Activated CD8-positive, alpha-beta memory T cell treated with anti-CD3 and anti-CD28 coated beads for 4 hours (primary cell): ENCODE measurements at places on chromosomes 11 and 22.

GRCh38 chr11:17386331-17387084 is 2.0 kb downstream of the KCNJ11 start:
- DNase-seq = no peak

- DNase-seq = no peak
Observed at GRCh38 chr11:122633219-122633829, 22.2 kb upstream of the UBASH3B start.

GRCh38 chr22:18075720-18076497 is 1.9 kb upstream of the PEX26 start:
- DNase-seq = no peak

DNA sequence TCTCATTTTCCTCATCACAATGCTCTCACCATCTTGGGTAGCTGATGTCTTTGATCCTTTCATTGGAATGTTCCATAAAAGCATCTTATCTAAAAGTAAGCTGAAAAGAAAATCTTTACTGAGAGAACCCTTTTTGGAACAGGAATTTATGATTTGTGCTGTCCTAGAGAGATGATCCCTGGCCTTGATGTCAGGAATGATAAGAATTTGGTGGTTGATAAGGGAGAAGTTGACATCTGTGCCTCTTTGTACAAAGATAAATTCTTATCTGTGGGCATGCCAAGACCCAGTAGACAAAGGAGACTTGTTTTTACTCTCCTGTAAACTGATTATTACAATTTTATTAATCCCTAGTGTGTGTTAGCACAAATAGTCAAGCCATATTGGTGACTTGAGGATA is 36.9 kb downstream of the NAALAD2 start:
- no peak for DNase-seq

GRCh38 chr11:61042537-61042936 is 59.8 kb upstream of the CD5 start:
- DNase-seq = no peak

- peak; percentile 40 for DNase-seq
Observed at GRCh38 chr22:31969789-31970489, 25.6 kb downstream of the YWHAH start.

- no peak for DNase-seq
Observed at GRCh38 chr11:46338636-46338987, 8.7 kb upstream of the DGKZ start.

- DNase-seq = no peak
Observed at GRCh38 chr11:70566768-70567530, 168.6 kb downstream of the CTTN start.

DNA sequence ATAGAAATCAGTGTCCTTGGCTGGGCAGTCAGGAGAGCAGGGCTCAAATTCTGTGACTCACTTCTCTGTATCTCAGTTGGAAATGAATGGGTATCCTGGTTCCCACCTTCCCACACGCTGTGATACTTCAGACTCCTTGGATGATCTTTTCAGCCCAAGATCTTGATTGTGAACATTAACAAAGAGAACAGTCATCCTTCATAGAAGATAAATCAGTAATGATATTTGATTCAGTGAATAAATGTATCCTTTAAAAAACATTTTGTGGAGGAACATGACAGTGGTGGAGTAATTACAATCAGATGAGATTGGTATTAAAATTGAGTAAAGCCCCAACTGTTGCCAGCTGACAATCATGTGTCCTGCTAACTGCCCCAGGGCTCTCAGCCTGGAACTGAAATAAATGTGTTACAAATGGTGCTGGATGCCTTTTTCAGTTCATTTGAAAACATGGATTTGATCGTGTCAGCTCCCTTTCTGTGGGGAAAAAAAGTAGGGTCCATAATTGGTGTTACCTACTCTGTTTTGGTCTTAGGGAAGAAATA is 72.9 kb upstream of the OR5AN1 start:
- DNase-seq = no peak

GRCh38 chr22:45227645-45228400 is 12.9 kb downstream of the KIAA0930 start:
- DNase-seq = no peak

GRCh38 chr11:59501931-59502330 is 1.4 kb upstream of the OR4D11 start:
- DNase-seq = no peak

GRCh38 chr11:12076840-12077534 is 33.4 kb upstream of the MICAL2 start:
- DNase-seq = no peak

DNA sequence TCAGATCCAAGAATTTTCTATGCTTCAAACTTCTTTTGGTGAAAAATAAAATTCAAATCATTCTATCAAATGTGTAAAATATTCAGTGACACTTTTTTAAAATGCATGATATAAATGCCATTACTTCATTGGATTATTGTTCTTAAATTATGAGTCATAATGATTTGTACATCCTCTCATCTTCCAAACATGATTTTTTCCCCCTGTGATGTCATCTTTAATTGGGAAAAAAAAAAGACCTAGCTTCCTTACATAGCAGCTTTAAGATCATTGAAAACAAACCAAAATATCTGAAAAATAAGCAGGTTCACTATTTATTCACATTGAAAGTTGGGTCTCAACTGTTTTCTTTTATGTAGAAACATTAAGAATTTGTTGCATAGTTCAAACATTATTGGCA is 1549.4 kb downstream of the LRRC4C start:
- no peak for DNase-seq

DNA sequence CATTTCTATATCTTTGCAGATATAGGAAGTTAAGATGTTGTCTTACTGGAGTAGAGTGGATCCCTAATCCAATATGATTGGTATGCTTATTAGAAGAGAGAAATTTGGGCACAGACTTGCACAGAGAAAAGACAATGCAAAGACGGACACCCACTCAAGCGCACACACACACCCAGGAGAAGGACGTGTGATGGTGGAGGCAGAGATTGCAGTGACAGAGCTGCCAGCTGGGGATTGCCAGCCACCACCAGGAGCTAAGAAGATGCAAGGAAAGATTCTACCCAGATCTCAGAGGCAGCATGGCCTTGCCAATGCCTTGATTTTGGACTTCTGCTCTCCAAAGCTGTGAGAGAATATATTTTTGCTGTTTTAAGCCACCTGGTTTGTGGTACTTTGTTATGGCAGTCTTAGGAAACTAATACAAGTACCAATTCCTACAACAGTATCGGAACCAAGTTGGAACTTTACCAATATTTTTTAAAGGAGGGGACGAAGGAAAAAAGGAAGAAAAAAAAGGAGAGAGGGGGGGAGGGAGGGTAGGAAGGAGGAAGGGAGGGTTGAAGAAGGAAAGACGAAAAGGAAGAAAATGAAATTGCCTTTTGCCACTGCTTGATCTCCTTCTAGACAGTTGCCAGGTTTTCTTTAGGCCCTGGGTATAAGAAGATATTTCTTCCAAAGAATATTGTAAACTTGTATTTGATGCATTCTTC is 334.0 kb downstream of the BUD13 start:
- no peak for DNase-seq

DNA sequence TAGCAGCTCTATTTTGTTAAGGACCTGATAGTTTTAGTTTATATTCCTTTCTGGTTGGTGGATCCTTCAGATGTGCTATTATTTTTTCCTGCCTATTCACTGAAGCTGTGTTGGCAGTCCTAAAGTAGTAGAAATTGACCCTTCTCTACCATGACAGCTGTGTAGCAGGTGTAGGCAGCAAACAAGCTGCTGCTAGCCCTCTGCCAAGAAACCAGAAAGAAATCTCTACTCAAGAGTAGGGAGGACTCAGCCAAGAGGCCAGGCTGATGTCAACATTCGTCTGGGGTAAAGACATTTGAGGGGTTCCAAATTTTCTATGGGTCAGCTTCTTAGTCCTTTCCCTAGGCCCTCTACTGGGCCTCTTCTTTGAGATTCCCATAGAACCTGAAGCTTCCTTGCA is 51.2 kb downstream of the CSTF3 start:
- no peak for DNase-seq

DNA sequence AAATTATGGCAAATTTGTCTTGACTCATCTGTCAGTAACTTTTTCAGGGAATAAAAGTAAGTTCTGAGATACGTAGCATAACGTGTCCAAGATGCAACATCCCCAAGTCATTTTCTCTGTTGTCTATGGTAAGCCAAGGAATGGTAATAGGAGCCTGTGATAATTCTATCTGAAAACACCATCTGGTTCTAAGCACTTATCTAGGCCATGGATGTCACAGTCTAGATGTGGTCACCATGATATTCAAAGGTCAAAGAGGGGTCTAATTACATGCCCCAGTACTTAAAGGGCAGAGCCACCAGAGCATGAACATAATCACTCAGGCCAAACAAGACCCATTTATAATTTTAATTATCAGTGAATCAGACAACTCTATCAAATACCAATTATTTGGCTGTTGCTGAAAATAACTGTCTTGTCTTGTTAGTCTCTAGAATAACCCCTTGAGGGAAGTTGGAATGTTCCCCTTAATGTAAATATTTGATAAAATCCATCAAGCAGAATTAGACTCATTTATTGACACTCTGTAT is 225.1 kb upstream of the MPPED2 start:
- DNase-seq = no peak
